NCI-H460 (cell line): ENCODE measurements at places on chromosomes 13 and 19. TPM values are rescaled to one million over a fixed set of nuclear protein-coding genes. Genes with fewer than 3 reads are reported as not detected.
A peak's percentile ranks its signal among the peaks of the same experiment; 100 is the strongest.

DNA sequence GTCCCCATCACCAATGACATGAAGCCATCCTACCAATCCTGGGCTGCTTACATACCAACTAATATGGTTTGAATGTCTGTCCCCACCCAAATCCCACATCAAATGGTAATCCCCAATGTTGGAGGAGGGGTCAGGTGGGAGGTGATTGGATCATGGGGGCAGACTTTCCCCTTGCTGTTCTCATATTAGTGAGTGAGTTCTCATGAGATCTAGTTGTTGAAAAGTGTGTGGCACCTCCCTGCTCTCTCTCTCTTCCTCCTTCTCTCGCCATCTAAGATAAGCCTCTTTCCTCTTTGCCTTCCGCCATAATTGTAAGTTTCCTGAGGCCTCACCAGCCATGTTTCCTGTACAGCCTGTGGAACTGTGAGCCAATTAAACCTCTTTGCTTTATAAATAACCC, 53.6 kb upstream of the FAM124A start:
- DNase-seq, result no peak

DNA sequence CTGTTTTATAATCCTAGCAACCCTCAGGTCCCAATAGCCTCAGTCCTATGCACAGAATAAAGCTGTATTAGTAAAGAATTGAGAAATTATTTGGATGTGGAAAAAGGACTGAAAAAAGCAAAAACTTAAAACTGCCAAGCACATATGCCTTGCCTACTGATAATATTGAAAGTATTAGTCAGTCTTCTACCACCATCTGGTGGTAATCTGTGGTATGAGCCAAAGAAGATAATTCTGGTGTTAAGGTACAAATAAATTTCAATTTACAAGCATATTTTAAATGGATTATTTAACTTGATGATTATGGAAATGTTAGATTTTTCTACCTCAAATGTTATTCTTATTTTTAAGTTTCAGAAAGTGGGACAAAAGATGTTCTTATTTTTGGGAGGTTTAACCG, 460.3 kb upstream of the KLHL1 start:
- DNase-seq, result peak; percentile 49

DNA sequence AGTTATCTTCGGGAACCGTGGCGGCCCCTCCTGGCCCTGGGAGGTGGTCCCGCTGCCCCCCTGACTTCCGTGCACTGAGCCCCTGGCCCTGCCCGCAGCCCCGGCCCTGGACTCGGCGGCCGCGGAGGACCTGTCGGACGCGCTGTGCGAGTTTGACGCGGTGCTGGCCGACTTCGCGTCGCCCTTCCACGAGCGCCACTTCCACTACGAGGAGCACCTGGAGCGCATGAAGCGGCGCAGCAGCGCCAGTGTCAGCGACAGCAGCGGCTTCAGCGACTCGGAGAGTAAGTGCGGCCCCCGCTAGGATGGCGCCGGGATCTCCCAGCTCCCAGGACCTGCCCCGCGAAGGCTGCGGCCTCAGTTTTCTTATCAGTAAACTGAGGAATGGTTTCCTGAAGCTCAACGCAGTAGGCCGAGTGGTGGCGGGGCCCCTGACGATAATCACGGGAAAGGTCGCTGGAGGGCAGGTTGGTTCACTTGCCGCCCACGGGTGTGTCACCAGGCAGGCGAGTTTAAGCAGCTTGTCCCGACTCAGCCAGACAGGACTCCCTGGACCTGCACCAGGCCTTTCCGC, 924 bp downstream of the RGCC start:
- no peak for DNase-seq

DNA sequence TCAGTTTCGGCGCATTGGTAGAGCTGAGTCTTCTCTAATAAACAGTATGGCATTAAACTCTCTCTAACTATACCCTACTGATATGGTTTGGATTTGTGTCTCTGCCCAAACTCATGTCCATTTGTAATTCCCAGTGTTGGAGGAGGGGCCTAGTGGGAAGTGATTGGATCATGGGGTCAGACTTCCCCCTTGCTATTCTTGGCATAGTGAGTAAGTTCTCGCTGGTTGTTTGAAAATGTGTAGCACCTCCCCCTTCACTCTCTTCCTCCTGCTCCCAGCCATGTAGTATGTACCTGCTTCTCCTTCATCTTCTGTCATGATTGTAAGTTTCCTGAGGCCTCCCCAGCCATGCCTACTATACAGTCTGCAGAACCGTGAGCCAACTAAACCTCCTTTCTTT, 682.7 kb upstream of the ARGLU1 start:
- DNase-seq, result peak; percentile 83

- no peak for DNase-seq
Measured at GRCh38 chr19:50720921-50721381, 1.3 kb upstream of the SHANK1 start.

DNA sequence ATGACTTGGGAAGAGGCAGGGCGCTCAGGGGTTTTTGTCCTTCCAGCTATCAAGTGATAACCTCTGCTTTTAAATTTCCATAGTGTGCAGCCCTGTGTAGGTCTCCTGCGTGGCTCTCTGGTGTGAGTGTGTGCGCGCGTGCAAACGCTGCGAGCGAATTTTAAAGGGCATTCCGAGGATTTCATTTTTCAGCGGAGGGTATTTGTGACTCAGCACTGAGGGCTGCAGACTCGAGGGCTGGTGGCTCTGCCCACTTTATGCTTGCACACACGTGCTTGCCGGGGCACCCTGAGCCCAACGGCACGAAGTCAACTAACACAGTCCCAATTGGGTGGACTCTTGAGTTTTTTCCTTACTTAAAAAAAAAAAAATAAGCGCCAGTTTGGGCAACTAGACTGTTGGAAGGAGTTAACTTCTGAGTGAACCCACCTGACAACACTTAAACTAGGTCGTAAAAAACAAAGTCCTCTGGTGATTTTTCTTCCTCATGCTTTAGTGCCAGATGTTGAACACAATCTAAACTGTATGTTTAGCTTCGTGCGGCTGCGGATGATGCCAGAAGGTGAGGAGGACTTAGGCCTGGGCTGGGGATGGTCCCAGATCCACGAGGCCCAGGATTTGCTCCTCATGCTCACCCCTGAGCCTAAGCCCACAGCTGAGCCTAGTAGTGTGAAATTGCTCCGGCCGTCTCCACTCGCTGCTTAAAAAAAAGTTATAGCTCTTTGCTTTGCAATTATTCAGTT, 2.1 kb downstream of the FGF9 start:
- no peak for DNase-seq

DNA sequence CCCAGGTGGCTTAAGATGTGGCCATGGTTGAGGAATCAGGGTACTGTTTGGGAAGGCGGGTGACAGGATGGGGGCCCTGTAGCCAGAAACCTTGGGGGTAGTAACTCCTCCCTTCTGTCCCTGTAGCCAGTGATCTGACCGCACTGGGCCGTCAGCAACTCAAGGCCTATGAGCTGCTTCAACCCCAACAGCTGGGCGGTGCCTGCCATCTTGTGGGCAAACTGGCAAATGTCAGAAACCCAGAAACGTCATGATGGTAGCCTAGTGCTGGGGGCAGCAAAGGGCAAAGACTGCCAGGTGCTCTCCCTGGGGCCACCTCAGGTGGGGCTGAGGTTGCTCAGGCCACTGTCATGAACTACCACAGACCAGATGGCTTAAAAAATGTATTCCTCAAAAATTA, 3.5 kb downstream of the COPE start:
- peak; percentile 43 for DNase-seq

DNA sequence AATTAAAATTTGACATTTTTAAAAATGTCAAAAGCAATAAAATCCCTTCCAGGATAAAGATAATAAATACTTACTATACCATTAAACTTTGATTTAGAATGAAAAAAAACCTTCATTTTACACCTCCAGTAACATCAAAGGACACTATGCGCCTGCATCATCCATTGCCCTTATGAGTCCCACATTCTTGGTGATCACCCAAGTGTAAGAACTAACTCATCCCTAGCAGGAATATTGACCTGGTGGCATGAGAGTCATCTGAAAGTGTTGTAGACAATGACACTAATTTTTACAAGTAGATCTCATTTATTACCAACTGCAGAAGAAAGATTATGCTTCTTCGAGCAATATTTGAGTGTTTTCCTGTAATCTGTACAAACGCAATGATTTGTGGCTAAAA, 1128.9 kb downstream of the EFNB2 start:
- DNase-seq, result no peak

- no peak for DNase-seq
Measured at GRCh38 chr13:73548449-73548848, 489.6 kb downstream of the KLF5 start.

- no peak for DNase-seq
Measured at GRCh38 chr19:45517641-45518468, 10.6 kb downstream of the VASP start.

DNA sequence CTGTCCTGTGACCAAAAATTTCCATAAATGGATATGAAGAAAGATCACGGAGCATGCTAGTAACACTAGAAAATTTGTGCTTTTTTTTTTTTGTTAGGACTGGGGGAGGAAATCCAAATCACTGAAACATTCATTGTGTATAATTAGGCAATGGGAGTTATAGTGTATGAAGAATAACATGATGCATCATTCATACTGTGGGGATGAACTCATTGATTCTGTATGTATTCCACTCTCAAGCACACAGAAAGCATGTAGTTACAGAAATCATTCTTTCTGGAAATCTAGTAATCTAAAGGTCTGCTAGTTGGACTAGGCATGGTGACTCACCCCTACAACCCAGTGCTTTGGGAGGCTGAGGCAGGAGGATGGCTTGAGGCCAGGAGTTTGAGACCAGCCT, 749.7 kb downstream of the DIAPH3 start:
- no peak for DNase-seq

- no peak for DNase-seq
Measured at GRCh38 chr13:26628706-26629105, 71.2 kb downstream of the WASF3 start.

DNA sequence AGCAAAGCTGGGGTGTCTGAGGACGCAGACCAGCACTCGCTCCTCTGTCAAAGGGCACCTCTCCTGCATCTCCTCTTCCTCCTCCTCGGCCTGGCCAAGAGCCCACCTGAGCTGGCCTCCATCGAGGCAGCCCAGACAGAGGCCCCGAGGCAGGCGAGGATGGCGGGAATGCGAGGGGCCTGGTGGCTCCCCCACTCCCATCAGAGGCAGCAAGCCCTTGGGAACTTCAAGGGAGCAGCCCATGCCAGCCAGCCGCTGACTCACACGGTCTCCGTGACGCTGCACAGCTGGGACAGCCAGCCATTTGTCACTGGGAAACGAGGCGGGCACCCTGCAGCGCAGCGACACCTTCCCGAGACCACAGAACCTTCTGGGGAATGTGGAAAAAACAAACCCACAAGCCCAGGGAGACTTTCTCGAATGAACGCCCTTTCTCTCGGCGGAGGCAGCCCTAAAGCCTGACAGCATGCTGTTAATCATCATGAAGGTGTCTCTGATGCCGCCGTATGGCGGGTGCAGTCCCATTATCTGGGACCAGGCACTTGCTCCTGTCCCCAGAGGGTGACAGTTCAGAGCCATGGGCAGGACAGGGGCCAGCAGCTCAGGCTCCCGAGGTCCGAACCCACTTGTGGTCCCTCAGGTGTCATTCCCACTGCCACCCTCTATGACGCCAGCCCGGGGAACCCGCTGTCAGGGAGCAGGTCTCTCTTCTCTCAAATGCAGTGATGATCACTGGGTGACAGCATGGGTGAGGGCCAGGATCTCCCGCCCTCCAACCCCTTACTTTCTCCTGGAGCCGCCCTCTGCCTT, 53.0 kb downstream of the PEPD start:
- no peak for DNase-seq

Gene SETDB2
- total RNA-seq, result 7.3 and 8.1 TPM in 2 replicates

Gene P2RY11
- 3.6 and 6.0 TPM in 2 replicates for total RNA-seq

DNA sequence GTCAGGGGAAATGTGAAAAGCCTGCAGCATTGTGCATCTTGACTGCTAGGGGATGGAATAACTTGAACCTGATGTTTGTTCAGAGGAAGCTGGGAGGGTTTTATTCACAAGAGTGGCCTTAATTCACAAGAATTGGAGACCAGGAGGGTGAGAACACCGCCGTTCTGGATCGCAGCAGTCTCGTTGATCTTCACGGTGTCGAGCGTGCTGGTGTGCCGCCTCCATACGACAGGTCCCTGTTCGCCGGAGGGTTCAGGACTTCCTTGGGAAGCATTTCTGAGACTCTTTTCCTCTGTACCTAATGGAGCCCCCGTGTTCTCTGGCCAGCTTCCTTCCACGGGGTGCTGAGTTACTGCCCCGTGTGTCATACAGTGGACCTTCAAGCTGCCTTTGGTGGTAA, 66.9 kb downstream of the ARHGEF7 start:
- no peak for DNase-seq

GRCh38 chr19:424546-424945, 15.6 kb upstream of the C2CD4C start:
- DNase-seq, result no peak

DNA sequence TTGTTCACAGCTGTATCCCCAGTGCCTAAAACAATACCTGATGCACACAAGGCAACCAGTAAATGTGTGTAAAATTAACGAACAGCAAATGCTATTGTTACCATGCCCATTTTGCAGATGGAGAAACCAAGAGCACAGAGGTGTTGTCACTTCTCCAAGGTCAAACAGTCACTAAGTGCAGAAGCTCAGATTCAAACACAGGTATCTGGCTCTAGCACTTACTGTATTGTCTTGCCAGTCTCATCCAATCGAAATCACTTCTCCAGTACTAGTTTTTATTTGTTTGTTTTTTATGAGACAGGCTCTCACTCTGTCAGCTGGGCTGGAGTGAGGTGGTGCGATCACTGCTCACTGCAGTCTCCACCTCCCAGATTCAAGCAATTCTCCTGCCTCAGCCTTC, 13.7 kb downstream of the PLD3 start:
- DNase-seq, result no peak

Gene DLL3
- 4.0 and 5.8 TPM in 2 replicates for total RNA-seq

Gene SRRM5
- 0.10 and 0.55 TPM in 2 replicates for total RNA-seq

Gene CD22
- total RNA-seq, result not detected in 2 replicates

DNA sequence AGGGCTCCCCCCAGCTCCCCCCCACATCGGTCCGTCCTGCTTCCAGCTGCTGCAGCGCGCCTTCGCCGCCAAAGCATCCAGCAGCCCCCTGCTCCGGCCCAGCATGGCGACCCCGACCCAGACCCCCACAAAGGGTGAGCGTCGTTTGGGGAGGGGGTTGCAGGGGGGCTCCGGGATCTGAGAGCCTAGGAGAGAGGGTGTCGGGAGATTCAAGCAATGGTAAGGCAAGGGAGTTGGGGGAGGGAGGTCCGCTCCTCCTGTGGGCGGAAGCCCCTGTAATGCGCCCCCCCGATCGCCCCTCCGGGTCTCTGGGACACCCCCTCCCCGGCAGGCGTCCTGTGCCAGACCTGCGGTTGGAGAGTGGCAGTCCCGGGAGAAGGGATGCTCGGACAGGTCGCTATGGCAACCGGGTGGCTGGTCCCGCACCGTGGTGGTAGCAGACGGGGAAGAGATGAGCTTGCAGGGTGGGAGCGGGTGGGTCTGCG, at the start of gene FXYD7:
FXYD7 (plus strand) TSS at position 25 of the 485 bp plus-strand sequence; CDS start at position 104, 79 bp downstream.
- no peak for DNase-seq

Gene ARMC6
- 19.8 and 22.4 TPM in 2 replicates for total RNA-seq

Gene CYP2A7
- not detected in 2 replicates for total RNA-seq

- no peak for DNase-seq
Measured at GRCh38 chr19:7550987-7551761, 15.7 kb downstream of the PNPLA6 start.

Gene KIR2DL4
- not detected in 2 replicates for total RNA-seq

GRCh38 chr13:24671386-24672113, 8.7 kb upstream of the ATP12A start:
- peak; percentile 57 for DNase-seq

Gene N4BP2L1
- 0.15 and 0.52 TPM in 2 replicates for total RNA-seq

Gene ERICH4
- total RNA-seq, result not detected in 2 replicates

- no peak for DNase-seq
Measured at GRCh38 chr13:51614350-51614786, 30.1 kb downstream of the WDFY2 start.

GRCh38 chr13:110625771-110626321, 10.5 kb downstream of the NAXD start:
- DNase-seq, result no peak

Gene CEACAM3
- not detected in 2 replicates for total RNA-seq

Gene KLK6
- not detected in 2 replicates for total RNA-seq

- DNase-seq, result no peak
Measured at GRCh38 chr13:50584856-50585580, 258.5 kb downstream of the DLEU7 start.
